ENCODE measurements at places on chromosomes 5 and 9.

DNA sequence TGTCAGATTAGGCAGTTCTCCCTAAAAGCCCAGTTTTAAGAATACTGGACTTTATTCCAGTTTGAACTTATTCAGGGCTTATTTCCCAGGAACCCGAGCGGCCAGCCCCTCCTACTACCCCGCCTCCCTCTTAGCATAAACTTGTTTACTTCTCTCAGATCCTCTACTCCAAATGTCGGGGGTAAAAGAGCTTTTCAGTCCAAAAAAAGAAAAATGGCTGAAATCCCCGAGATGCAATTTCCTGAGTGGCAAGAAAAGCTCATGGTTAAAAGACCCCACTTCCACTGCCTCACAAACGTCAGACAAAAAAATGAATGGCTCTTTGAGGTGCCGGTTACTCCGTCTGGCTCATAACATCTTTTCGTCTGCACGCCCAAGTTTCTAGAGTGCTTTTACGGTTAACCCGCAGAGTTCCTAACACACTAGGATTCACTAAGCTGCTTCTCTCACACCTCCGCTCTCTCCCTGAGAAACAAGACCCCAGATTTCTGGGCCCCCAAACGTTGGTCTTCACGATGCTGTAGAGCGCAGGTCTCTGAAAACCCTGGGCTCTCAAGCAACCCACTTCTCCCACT, 402 bp downstream of the BRD8 start:
- peak; percentile 20 for DNase-seq

DNA sequence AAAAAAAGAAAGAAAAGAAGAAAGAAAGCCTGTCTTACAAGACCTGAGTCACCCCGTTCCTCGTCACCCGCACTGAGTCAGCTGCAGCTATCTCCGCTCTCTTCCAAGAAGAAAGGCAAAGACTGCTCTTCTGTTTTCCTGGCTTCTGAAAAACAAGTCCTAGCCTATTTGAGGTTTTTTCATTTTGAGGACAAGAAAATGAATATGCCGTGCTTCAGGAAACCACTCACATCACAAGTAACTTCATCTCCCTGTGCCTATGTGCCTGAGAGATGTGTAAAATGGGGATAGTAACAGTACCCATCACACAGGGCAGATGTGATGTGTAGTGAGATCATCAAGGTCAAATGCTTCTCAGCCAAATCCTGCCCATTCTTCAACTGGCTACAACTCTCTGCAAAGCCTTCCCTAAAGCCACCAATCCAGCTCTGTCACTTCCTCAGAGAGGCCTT, 78.4 kb downstream of the GLDC start:
- peak; percentile 31 for DNase-seq

DNA sequence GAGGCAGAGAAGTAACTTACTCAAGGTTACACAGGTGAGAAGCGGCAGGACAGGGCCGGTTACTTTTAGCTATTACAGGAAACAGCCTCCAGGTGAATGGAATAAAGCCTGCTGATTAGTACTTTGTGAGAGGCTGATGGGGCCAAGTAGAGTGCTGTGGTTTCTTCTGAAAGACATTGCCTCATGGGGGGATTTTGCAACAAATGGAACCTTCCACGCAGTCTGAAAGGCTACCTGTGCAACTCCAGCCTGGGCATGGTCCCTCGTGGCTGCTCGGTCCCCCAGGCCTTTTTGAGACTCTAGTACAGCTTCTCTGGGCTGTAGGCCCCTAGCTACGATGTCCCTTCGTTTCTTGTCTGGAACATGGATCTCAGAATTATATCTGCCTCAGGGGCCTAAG, 2.0 kb downstream of the TMEM268 start:
- no peak for DNase-seq

DNA sequence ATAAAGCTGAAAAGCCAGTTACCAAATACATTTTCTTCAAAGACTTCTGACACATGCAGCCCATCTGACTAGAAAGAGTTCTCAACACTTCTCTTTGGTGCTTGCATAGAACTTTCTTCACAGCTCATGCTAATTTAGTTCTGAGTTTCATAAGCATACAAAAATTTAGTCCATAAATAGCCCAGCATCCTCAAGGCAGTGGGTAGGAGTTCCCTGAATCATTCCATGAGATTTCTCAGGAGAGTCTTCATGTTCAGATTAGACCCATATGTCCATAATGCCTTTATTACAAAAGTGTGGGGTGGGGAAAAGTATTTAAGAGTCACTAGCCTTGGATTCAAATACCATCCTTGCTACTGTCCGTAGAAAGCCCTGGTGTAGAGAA, 290.2 kb upstream of the RGMB start:
- DNase-seq, result no peak

- peak; percentile 41 for DNase-seq
Observed at GRCh38 chr9:114538241-114538640, 33.0 kb upstream of the WHRN start.

DNA sequence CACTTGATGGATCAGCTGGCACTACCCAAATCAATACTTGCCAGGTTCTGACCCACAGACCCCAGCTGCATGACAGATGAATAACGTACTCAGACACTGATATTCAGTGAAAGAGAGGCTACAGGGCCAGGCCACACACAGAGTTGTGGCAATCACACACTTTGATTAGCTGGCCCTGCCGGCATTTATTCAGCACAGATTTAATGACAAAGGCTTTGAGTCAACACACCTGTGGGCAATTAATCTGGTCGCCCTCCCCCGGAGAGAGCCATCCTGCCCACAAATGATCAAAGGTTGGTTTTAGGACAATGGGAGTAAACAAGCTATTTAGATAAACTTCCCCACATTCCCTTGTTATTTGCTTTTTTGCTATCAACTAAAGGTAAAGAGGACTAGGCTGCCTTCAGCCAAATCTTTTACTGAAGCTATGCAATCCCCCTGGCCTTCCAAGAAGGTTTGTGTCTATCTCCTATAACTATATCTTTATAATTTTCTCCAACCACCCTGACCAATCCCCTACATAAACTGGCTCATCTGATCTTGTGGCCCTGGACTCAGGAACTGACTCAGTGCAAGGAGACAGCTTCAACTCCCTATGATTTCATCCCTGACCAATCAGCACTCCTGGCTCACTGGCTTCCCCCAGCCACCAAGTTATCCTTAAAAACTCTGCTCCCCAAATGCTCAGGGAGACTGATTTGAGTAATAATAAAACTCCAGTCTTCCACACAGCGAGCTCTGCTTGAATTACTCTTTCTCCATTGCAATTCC, 12.7 kb upstream of the TRIM32 start:
- no peak for DNase-seq

All from CD4-positive, alpha-beta T cell treated with Interleukin-17A for 4 hours (primary cell).